T1000 (cell line): ENCODE measurements at places on chromosomes 16 and 17.

DNA sequence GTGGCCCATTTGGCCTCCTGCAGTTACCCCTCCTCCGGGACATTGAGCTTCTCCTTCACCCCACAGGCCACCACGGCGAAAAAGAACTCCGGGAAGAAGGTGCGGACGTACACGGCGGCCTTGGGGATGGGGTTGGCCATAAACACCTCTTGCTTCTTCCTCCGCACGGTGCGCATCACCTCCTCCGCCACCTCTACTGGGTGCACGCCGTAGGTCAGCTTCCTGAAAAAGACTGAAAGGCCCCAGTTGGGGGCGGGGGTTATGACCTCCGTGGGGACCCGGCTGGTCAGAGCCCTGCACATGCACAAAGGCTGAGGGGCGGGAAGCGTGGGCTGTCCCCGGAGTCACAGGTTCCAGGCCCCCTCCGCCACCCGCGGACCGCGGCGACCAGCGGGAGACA, 19.9 kb downstream of the DHRS7C start:
- no peak for DNase-seq

DNA sequence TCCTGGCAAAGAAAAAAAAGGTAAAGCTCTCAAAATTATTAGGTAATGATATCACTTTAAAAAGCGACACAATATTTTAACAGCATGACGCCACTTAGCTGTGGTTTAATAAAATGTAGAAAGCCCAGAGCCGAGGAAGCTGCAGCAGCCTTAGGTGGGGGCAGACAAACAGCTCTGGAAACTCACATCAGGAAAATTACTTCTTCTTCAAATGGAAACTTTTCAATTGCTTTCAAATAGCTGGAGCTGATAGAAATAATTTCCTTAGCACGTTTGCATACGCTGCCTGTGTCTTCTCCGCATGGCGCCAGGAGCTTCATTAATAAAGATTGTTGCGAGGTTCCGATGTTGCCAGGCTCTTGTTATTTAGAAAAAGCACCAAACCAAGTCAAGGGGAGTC, 835.3 kb upstream of the EEF2KMT start:
- no peak for DNase-seq

DNA sequence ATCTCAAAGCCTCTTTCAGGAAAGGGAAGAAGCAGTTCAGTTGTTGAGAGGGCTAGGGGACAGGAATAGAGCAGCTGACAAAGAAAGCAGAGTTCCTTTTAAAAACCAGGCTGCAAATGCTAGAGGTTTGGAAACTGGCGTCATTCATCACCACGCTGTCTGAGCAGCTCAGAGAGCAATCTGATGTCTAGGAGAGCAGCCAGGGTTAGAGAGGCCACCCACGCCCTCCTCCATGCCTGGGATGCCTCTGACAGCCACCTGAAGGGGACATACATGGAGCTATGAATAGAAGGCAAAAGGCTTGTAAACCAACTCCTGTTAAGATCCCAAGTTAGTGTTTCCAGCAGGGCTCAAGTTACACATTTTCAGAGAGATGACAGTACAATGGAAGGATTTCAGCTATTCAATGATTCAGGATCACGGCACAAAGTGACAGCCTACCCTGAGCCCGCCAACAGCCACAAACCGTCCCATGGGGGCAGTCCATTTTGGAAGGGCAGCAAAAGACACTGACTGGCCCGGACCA, 12.4 kb downstream of the RAB5C start:
- peak; percentile 58 for DNase-seq

- no peak for DNase-seq
Measured at GRCh38 chr16:3513892-3514583, 13.2 kb downstream of the CLUAP1 start.

GRCh38 chr16:21166561-21166961, 8.1 kb downstream of the LDAF1 start:
- no peak for DNase-seq

GRCh38 chr17:15436473-15437302, 30.7 kb downstream of the CDRT4 start:
- peak; percentile 4 for DNase-seq

DNA sequence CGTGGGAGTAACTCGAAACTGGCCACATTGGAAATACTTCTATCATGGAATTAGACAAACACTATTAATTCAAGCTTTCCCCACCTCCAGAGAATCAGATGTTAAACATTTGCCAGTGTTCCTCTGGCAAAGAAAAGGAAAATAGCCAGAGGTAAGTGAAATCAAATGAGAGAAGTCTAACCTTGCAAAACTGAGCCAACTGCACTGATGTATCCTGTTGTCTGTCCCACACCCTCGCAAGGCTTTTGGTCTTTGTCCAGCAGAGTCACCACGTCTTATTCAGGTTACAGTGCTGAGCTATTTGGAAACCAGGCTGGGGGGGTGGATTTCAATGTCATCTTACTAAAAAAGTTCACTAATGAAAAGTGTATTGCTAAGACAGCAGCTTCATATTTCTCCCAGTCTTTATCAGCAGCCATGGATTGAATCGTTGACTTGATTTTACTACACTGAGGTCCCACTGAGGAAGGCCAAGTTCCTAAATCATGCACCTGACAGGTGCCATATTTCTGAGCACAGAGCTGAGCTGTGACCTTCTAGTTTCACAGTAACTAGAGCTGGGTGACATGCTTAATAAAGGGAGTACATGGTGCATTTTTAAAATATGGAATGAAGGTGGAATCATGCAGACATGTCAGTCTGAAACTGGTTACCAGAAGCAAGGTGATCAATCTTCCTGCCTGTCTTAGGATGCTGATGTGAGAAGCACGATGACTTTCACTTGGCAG, 85.2 kb upstream of the HSBP1 start:
- DNase-seq, result no peak

- no peak for DNase-seq
Measured at GRCh38 chr17:21357281-21357680, 18.9 kb upstream of the KCNJ12 start.

GRCh38 chr16:68061396-68061795, 23.8 kb upstream of the NFATC3 start:
- DNase-seq, result no peak

GRCh38 chr16:69301187-69301586, 10.0 kb upstream of the VPS4A start:
- no peak for DNase-seq

DNA sequence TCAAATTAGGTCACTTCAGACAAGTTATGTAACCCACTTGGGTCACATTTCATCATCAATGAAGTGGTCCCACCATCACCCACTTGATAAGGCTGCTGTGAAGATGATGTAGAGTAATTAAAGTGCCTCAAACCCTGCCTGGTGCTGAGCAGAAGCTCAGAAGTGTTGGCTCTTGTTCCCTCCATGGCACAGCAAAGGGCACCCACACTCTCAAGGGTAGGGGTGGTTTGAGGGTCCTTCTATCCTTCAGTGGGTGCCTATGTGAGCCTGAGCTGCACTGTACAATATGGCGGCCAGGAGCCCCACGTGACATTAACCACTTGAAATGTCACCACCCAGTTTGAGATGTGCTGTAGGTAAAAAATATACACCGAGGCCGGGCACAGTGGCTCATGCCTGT, 71.5 kb downstream of the CYTH1 start:
- no peak for DNase-seq

GRCh38 chr17:37300683-37301082, 75.1 kb upstream of the C17orf78 start:
- DNase-seq, result no peak

DNA sequence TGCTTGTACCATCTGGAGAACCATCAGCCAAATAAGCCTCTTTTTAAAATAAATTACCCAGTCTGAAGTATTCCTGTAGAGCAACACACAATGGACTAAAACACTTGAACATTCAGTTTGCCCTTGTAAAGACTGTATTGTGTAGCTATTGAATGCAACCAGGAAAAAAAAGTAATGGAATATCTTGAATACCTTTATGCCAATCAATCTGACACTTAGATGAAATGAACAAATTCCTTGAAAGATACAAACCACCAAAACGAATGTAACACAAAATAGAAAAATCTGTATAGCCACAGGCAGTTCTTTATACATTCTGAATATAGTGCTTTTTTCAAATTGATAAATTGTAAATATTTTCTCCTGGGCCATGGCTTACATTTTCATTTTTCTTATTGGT, 63.3 kb upstream of the KCNJ16 start:
- no peak for DNase-seq

- no peak for DNase-seq
Measured at GRCh38 chr17:7466639-7467341, 12.6 kb downstream of the ZBTB4 start.

- no peak for DNase-seq
Measured at GRCh38 chr17:43554857-43555256, 8.7 kb upstream of the ETV4 start.

- DNase-seq, result peak; percentile 99
Measured at GRCh38 chr17:18183334-18184142, at the start of gene ALKBH5. Gene ALKBH5, plus strand, starts transcription at chr17:18183828. Its CDS starts 416 bp downstream, at chr17:18184244.

DNA sequence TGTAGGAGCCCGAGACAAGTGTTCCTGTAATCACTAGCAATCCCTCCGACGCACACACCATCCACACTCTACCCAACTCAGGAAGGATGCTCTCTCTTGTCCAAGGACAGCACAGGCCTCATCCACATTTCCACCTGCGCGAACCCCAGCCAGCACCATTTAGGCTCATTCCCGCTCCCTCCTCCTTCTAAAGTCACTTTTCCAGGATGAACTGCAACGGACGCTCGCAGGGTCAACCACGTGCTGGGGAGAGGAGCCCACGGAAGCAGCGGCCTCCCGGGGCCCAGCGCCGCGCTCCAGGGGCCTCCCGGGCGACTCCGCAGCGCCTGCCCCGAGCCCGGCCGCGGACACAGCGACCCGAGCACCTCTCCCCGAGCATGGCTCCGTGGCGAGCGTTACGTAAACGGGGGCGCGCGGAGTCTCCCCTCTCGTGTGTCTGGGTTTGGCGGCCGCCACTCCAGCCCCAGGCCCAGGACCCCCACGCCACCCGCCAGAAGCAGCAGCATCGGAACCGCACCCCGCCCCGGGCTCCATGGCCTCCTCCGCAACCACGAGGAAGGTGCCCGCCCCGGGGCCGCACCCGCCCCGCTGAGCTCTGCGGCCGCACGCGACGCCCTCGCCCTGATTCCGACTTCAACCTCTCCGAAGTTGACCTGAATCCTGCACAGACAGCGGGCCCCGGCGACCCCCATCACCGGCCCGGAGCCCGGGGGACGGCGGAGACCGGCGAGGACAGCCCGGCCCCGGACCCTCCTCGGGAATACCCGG, 668 bp downstream of the USP36 start:
- DNase-seq, result no peak

DNA sequence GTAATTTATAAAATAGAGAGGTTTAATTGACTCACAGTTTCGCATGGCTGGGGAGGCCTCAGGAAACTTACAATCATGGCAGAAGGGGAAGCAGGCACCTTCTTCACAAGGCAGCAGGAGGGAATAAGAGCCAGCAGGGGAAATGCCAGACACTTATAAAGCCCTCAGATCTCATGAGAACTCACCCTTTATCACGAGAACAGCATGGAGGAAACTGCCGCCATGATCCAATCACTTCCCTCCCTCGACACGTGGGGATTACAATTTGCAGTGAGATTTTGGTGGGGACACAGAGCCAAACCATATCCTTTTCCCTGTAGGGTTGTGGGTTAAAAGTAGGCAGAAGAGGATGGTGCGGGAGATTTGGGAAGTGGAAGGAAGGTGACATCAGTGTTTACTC, 101.4 kb downstream of the BMERB1 start:
- no peak for DNase-seq

DNA sequence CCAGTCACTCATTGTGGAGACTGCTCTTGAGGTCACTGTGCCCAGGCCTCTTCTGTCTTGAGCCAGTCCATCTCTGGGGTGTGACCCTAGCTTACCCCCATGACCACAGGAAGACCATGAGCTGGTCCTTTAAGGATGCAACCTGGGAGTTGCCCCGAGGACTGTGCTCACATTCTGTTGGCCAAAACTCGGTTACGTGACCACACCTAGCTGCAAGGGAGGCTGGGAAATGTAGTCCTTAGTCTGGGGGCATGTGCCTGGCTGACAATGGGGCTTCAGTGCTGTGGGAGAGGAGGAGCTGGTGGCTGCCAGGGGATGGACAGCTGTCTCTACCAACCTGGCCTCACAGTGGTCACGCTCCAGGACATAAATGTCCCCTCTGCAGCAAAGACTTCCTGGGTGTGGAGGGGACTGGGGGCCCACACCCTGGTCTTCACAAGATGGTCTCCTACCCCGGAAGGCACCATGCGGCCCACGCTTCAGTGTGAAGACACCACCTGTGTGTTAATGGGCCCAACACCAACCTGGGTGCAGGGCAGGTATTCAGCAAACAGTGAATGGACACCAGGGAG, 55.4 kb downstream of the JPH3 start:
- no peak for DNase-seq
